ENCODE measurements at places on chromosomes 3 and 15.

GRCh38 chr3:18791182-18791581, 357.1 kb upstream of the KCNH8 start:
- H3K4me1 ChIP-seq = peaks cover 8% of the 10 kb centered on the region
- H3K27me3 ChIP-seq = no peaks in the 10 kb centered on the region
- H3K27ac ChIP-seq = no peak overlapping the region
- no peak for DNase-seq
- no peaks in the 10 kb centered on the region for H3K36me3 ChIP-seq
- no peak overlapping the region for H3K4me3 ChIP-seq

DNA sequence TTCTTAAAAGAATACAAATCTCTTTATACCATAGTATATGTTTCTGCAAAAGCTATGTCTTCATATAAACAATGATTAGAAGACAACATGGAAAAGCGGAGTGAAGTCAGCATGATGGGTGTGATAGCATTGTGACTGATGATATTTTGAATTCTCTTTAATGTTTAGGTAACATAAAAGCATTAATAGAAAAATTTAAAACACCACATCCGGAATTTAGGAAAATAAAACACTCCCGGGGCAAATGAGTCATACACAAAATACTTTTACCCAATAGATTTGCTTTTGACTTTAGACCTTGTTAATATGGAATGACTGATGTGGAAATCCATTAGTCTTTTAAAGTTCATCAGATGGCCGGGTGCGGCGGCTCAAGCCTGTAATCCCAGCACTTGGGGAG, 134.7 kb downstream of the P3H2 start:
- H3K4me1 ChIP-seq = no peaks in the 10 kb centered on the region
- peaks cover 25% of the 10 kb centered on the region for H3K27me3 ChIP-seq
- H3K36me3 ChIP-seq = no peaks in the 10 kb centered on the region
- no peak overlapping the region for H3K4me3 ChIP-seq

DNA sequence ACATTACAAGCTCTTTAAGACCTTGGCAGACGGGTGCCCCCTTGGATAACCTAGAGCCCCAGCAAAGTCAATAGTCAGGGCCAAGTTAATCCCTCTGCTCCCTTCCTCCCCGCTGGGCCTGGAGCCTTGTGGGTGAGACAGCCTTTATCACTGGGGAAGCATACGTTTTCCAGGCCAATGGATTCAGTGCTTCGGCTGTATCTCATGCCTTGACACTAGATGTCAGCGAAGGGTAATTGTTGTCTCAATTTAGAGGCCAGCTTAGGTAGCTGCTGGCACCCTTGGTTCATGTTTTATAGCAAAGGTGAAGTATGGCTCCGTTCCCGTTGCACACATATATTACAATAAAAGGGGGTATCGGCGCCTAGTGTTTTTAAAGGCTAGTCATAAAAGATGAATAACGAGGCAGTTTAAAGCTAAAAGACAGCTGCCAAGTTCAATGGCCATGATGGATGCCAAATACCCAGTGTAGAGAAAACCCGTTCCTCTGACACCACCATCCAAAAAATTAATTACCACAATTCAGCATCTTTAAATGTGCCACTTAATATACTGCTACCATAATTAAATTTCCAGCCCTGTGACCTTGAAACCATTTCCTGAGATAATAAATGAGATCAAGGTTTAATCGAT, 52.3 kb upstream of the BNIP2 start:
- H3K4me1 ChIP-seq = no peaks in the 10 kb centered on the region
- H3K36me3 ChIP-seq = no peaks in the 10 kb centered on the region
- no peak overlapping the region for H3K27ac ChIP-seq
- peaks cover 19% of the 10 kb centered on the region for H3K27me3 ChIP-seq
- no peak overlapping the region for H3K4me3 ChIP-seq

GRCh38 chr3:157376603-157377300, 59.9 kb upstream of the PTX3 start:
- H3K36me3 ChIP-seq = no peaks in the 10 kb centered on the region
- no peaks in the 10 kb centered on the region for H3K27me3 ChIP-seq
- no peak overlapping the region for H3K27ac ChIP-seq
- no peak overlapping the region for H3K4me3 ChIP-seq

DNA sequence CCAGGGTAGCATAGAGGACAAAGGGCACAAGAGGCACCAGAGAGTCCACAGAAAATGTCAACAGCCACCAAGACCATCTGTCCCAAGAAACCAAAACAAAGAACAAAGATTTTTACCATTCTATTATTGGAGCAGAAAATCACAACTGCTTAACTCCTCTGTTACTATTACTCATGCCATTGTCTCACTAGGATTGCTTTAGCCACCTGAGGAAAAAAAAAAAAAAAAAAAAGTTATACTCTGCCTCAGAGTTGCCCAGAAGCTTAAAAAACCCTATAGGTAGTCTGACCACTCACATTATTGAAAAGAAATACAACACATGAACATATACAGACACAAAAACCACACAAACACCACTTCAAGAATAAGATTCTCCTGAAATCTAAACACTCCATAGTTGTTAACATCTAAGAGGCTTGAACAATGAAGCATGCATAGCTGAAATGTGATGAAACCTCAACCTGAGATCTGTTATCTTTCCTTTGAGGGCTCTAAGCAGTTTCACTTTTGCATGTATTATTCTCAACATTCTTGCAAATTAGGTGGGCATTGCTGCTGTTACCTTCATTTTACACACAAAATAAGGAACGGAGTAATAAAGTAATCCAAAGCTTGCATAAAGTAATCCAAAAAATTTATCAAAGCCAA, 85.4 kb downstream of the IGSF11 start:
- peak overlapping the region; percentile 58 for H3K27ac ChIP-seq
- peaks cover 35% of the 10 kb centered on the region for H3K27me3 ChIP-seq
- DNase-seq = no peak
- peaks cover 19% of the 10 kb centered on the region for H3K4me1 ChIP-seq

GRCh38 chr15:75198560-75199356, 2.9 kb upstream of the C15orf39 start:
- H3K27ac ChIP-seq = peak overlapping the region; percentile 88
- peak overlapping the region; percentile 95 for H3K4me3 ChIP-seq
- H3K27me3 ChIP-seq = no peaks in the 10 kb centered on the region
- H3K36me3 ChIP-seq = peaks cover 15% of the 10 kb centered on the region
- peak; percentile 76 for DNase-seq

- no peaks in the 10 kb centered on the region for H3K36me3 ChIP-seq
- H3K4me1 ChIP-seq = peaks cover 2% of the 10 kb centered on the region
- H3K4me3 ChIP-seq = no peak overlapping the region
- no peak for DNase-seq
Measured at GRCh38 chr15:78140292-78140691, 8.9 kb upstream of the IDH3A start.

- peaks cover 8% of the 10 kb centered on the region for H3K4me1 ChIP-seq
- H3K4me3 ChIP-seq = no peak overlapping the region
- H3K27me3 ChIP-seq = no peaks in the 10 kb centered on the region
- no peak for DNase-seq
- H3K36me3 ChIP-seq = peaks cover 14% of the 10 kb centered on the region
Measured at GRCh38 chr3:51585197-51585596, 46.7 kb downstream of the RAD54L2 start.

DNA sequence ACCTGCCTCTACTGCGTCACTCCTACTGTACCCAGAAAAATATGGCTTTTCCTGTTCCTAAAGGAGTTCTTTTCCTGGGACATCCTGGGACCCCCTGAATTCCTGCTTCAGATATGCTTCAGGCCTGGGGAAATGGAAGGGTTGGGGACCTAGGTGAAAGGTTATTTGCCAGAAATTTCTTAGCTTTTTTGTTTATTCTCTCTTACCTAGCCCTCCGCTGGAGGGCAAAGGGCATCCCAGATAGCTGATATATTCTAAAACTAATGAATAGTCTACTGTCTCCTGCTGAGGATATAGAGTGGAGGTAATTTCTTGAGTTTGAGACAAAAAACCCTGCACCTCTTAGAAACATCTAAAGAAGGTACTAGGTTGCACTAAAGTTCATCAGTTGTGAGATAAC, 3.6 kb upstream of the ZNF148 start:
- peaks cover 6% of the 10 kb centered on the region for H3K36me3 ChIP-seq
- peaks cover 4% of the 10 kb centered on the region for H3K27me3 ChIP-seq
- no peak overlapping the region for H3K27ac ChIP-seq
- H3K4me1 ChIP-seq = peaks cover 34% of the 10 kb centered on the region
- H3K4me3 ChIP-seq = no peak overlapping the region
- DNase-seq = no peak

GRCh38 chr3:122299872-122300460, 25.1 kb upstream of the CSTA start:
- H3K4me3 ChIP-seq = no peak overlapping the region
- peaks cover 21% of the 10 kb centered on the region for H3K4me1 ChIP-seq
- peaks cover 4% of the 10 kb centered on the region for H3K27me3 ChIP-seq
- no peak for DNase-seq
- H3K27ac ChIP-seq = no peak overlapping the region

GRCh38 chr3:33910031-33910430, 111.6 kb downstream of the PDCD6IP start:
- no peak for DNase-seq
- H3K36me3 ChIP-seq = no peaks in the 10 kb centered on the region
- no peak overlapping the region for H3K4me3 ChIP-seq
- no peak overlapping the region for H3K27ac ChIP-seq

- no peaks in the 10 kb centered on the region for H3K27me3 ChIP-seq
- H3K4me3 ChIP-seq = no peak overlapping the region
- no peaks in the 10 kb centered on the region for H3K36me3 ChIP-seq
- peaks cover 2% of the 10 kb centered on the region for H3K4me1 ChIP-seq
- no peak for DNase-seq
Measured at GRCh38 chr3:107664614-107665013, 141.9 kb downstream of the BBX start.

DNA sequence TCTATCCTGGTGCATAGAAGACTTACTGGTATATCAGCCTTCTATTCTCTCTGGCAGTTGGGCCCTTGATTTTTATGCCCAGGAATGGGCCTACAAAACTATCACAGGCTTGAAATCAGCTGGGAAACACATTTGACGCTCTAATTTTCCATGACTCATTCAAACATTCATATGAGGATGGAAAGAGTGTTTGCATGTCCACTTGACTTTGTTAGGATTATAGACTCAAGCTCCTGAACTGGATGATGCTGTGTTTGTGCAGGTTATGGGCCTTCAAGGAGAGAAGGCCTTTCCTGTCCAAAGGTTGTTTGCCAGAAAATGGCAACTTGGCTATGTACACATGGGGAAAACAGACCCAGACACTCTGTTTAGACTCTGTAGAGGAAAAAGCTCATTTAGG, 219.9 kb downstream of the GAP43 start:
- no peak for DNase-seq
- H3K27me3 ChIP-seq = peaks cover 7% of the 10 kb centered on the region
- no peaks in the 10 kb centered on the region for H3K4me1 ChIP-seq
- no peak overlapping the region for H3K4me3 ChIP-seq
- H3K36me3 ChIP-seq = no peaks in the 10 kb centered on the region
- no peak overlapping the region for H3K27ac ChIP-seq

- H3K27me3 ChIP-seq = peaks cover 3% of the 10 kb centered on the region
- no peaks in the 10 kb centered on the region for H3K36me3 ChIP-seq
- DNase-seq = no peak
- H3K4me1 ChIP-seq = no peaks in the 10 kb centered on the region
Measured at GRCh38 chr3:128606094-128606493, 44.5 kb downstream of the RPN1 start.

DNA sequence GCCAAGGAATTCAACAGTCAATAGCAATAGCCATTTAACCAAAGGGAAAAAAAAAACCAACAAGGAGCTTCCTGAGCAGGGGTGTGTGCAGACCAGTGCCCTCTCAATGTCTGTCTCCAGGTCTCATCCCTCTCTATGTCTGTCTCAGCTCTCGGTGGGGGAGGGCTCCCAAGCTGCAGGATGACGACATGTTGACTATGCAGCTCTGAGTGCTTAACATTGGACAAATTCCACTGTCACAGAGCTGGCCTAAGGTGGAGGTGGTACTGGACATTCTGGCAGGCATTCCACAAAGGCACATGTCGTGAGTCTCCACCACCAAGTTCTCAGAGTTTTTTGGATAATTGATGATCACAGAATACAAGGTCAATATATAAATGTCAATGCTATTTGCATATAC, 2.0 kb upstream of the CAPN7 start:
- no peak for DNase-seq
- peaks cover 33% of the 10 kb centered on the region for H3K4me1 ChIP-seq
- no peak overlapping the region for H3K4me3 ChIP-seq
- H3K27me3 ChIP-seq = no peaks in the 10 kb centered on the region
- H3K36me3 ChIP-seq = peaks cover 2% of the 10 kb centered on the region
- H3K27ac ChIP-seq = no peak overlapping the region

DNA sequence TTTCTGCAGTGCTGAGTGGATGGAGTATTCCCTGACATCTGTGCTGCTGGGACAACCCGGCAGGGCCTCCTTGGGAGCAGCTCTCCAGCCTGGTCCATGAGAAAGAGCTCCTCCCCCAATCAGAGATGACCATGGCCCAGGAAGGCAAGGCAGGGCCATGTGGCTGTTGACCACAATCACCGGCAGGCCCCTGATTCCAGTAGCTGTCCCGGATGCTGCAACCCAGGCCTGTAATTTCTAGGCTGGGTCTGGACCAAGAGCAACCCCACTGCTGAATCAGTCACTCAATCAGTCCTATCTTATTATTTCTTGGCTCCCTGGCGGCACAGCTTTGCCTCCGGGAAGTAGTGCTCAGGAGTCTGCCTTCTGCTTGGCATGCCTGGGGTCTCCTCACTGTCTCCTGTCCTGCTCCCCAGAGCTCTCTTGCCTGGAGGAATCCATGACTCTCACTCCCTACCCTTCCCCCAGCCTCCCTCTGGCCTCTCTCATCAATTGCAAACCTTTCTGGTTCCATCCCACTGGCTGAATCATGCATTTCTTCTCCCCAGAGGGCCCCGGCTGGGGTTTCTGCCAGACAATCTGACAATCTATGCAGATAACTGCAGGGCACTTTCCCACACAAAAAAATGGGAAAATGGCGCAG, 32.6 kb upstream of the ITGA11 start:
- no peak overlapping the region for H3K4me3 ChIP-seq
- H3K27ac ChIP-seq = no peak overlapping the region
- peaks cover 3% of the 10 kb centered on the region for H3K4me1 ChIP-seq
- no peaks in the 10 kb centered on the region for H3K36me3 ChIP-seq

DNA sequence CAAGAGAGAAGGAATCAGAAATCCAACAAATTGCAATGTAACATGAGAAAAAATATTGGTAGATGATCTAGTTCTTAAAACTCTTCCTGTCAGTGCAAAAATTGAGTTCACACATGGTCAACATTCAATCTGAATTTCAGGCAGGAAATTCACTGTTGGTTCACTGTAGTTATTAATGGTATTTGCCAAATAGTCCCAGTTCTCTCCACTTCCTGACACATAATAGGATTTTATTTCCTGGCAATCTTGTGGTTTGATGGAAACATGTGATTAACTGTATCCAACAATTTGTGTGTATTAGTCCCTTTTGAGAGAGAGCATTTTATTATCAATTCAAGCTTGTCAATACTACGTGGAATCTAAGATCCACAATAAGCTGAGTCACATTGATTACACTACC, 1103.1 kb downstream of the ROBO2 start:
- DNase-seq = no peak
- H3K27ac ChIP-seq = no peak overlapping the region
- no peaks in the 10 kb centered on the region for H3K4me1 ChIP-seq
- H3K4me3 ChIP-seq = no peak overlapping the region

GRCh38 chr3:51928438-51928837, 13.3 kb downstream of the RRP9 start:
- no peaks in the 10 kb centered on the region for H3K4me1 ChIP-seq
- H3K27ac ChIP-seq = no peak overlapping the region
- H3K36me3 ChIP-seq = peaks cover 3% of the 10 kb centered on the region
- no peak overlapping the region for H3K4me3 ChIP-seq
- H3K27me3 ChIP-seq = no peaks in the 10 kb centered on the region
